ENCODE measurements at places on chromosomes 3 and 15.

- no peak for DNase-seq
Observed at GRCh38 chr3:66053550-66054094, 14.9 kb upstream of the MAGI1 start.

DNA sequence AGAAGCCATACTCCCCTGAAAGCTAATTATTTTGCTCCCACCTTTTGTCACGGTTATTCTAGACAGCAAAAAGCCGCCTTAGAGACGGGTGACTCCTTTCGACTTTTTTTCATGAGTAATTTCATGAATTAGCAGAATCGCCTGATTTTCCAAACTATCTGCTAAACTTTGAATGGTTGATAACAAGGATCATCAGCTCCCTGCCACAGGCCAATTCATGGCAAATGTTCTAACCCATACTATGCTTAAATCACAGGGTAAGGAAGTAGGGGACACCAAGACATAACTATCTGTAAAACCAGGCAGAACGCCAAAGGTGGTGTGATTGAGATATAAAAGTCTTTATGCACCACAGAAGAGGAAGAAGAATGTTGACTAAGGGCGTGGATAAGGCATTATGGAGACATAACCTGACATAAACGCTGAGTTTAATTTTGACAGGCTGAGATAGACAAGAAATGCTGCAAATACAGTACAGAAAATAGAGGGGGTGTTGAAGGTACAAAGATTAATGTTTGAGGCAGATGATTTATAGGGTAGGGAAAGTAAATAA is 891 bp upstream of the DMXL2 start:
- no peak for DNase-seq

- no peak for DNase-seq
Observed at GRCh38 chr3:187983484-187984124, 170.4 kb upstream of the LPP start.

DNA sequence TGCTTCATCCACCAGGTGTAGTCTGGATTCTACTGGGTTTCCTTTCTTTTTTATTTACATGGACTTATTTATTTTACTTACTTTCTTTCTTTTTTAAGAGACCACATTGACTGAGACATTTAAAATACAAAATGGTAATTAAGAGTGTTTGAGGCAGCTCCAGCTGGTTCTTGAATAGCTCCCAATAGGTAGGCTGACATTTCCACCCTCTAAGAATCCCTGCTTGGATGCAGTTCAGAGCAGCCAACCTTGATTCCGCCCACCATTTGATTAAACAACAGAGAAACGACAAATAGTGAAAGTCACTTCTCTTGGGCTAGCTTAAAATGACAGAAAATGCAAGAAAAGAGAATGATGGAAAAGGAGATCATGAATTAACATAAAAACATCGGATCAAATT is 270.5 kb downstream of the TUSC7 start:
- no peak for DNase-seq

GRCh38 chr15:51721199-51721960 is 16.1 kb downstream of the LYSMD2 start:
- DNase-seq, result no peak

DNA sequence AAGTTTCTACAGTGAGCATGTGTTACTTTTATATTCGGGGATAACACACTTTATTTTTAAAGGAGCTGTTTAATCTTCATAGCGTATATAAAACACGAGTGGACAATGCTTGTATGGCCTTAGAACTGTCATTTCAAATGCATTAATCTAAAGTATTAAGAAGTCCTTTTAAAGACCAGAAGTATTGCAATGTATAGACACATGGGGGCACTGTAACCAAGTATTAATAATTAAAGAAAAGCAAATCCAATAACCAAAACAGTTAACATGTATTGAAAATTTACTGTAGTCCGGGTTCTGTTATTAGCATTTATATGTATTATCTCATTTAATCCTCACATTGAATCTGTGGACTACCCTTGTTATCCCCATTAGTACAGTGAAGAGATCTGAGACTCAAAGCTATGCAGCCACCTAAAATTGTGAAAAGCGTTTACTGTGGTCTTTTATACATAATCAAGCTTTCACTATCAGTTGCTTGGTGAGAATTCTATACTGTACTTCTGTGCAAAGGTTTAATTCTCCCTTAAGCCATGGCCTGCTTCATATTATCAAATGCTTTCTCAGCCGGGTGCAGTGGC is 10.1 kb downstream of the ARL14 start:
- DNase-seq, result no peak

DNA sequence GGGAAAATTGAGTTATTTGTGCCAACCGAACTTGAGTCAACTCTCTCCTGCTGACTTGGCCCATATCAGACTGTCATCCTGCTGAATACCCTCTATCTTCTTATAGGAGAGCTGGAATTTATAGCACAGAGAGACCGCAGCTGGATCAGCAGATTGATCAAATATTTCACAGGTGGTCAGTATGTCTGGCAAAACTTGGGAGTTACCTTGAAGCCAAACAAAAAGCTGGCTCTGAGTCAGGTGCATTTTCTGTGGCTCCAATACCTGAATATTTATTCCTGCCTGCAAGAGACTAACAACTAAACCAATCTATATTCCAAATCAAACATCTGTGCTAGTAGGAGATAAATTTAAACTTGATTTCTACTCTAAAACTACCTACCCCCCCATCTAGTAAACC is 752.1 kb upstream of the ALCAM start:
- DNase-seq, result no peak

DNA sequence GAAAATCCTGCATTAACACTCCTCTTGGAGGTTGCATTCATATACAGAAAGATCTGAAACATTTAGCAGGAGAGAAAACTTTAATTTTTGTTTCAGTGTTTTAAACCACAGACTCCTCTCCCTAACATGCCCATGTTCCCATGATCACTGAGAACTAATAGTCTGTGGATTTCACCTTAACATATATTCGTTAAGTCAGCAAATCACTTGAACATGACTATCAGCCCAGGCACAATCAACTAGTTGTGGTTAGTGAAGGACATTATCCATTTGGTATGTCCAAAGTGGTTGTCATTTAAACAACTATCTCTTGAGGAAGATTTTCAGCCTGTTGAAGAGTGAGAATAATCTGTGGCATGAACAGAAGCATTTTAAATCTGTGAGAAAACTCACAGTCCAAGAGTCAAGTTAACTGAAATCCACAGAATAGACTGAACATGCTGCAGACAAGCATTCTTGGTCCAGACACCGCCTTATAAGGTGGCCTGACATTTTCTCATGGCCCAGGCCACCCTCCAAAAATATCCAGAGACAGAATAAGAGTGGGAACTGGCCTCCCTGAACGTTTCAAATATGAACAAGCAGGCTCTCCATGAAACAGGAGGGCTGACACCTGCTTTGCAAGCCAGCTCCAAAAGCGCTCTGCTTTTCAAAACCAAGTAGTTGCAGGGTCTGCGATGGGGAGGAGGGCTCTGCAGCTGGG is 39.9 kb upstream of the ADCY5 start:
- DNase-seq, result no peak

GRCh38 chr3:99159220-99159762 is 257.8 kb upstream of the DCBLD2 start:
- DNase-seq, result no peak

GRCh38 chr3:7700977-7701376 is 800.6 kb upstream of the LMCD1 start:
- DNase-seq, result no peak

GRCh38 chr3:100354850-100355249 is 20.3 kb downstream of the NIT2 start:
- DNase-seq, result no peak

GRCh38 chr3:195866686-195867511 is 41.5 kb downstream of the TNK2 start:
- no peak for DNase-seq

DNA sequence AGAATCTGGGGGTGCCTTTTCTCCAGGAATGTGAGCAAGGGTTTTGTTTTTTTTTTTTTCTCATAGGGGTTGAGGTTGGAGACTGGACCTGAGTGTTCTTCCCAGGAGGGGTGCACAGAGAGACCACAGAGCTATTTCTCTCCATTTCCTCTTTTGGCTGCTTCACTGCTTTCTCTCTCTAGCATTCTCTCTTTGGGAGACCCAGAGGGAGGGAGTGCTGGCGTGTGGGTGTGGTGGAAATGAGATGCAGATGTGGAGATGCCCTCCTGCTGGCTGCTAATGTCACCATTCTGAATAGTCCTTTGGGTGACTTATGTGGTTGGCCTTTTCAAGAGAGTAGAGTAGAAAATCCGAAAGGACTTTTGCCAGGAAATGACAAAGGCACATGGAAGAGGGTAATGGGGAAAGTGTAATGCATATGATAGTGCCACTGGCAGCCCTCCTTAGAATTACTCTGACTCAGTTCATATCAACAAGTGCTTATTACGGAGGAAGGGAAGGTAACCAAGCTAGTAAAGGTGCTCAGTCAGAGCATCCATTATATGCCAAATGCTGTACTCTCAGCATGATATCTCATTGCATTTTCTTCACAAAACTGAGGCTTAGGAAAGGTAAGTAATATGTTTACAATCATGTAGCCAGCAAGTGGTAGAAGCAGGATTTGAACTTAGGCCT is 1.9 kb downstream of the SYN2 start:
- DNase-seq, result no peak

GRCh38 chr15:90838544-90838943 is 29.8 kb upstream of the FURIN start:
- DNase-seq, result no peak

DNA sequence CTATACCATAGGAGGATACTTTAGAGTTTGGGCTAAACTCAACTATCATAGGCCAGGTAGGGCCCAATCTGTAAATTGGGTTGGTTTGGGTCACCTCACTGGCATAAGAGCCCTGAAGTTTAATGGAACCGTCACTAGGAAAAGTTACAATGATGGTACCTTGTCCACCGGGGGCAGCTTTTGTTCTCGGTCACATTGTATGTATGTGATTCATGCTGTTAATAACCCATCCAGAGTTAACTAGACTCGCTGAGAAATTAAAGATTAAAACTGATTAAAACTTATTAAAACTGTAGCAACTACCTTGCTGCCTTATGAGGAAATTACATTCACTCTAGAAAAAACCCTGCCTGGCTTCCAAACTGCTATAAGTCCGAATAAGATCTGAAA is 145.0 kb upstream of the TMCO5A start:
- no peak for DNase-seq

DNA sequence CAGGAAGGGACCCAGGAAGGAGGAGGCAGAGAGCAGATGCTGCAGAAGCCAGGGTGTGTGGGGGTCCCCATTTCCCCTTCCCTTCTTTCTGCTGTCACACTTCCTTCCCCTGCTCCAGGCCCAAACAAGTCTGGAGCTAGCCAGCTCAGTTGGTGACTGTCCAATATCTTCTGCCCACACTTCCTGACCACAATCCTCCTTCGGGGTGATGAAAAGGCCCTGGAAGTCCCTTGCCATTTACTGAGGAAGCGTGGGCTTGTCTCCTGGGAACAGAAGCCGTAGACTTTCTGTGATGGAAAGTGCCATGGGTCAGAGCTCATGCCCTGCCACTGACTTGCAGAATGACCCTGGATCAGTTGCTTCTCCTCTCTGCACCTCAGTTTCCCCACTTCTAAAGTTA is 39.0 kb downstream of the ANAPC13 start:
- no peak for DNase-seq

- DNase-seq, result no peak
Observed at GRCh38 chr3:52650439-52650838, 35.3 kb downstream of the PBRM1 start.

DNA sequence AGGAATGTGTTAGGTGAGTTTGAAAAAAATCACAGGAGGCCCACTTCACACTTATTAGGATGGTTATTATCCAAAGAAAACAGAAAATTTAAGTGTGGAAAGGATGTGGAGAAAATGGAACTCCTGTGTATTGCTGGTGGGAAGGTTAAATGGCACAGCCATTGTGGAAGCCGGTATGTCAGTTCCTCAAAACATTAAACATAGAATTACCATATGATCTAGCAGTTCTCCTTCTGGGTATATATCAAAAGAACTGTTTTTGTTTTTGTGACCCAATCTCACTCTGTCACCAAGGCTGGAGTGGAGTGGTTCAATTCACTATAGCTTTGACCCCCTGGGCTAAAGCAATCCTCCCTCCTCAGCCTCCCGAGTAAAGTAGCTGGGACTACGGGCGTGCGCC is 10.4 kb upstream of the ZFYVE19 start:
- DNase-seq, result no peak

GRCh38 chr3:50269460-50269859 is 513 bp downstream of the SEMA3B start:
- no peak for DNase-seq

DNA sequence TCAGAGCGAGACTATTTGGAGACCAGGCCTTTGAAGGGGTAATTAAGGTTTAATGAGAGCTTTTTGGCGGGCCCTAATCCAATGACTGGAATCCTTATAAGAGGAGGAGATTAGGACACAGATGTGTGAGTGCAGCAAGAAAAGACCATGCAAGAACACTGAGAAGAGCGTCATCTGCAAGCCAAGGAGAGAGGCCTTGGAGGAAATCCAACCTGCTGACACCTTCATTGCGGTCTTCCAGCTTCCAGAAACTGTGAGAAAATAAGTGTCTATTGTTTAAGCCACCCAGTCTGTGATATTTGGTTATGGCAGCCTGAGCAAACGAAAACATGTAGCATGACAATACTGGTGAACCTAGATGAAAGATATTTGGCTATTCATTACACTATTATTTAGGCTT is 23.0 kb upstream of the MUSTN1 start:
- DNase-seq, result no peak

- no peak for DNase-seq
Observed at GRCh38 chr3:141576744-141577052, 89.9 kb downstream of the RASA2 start.

DNA sequence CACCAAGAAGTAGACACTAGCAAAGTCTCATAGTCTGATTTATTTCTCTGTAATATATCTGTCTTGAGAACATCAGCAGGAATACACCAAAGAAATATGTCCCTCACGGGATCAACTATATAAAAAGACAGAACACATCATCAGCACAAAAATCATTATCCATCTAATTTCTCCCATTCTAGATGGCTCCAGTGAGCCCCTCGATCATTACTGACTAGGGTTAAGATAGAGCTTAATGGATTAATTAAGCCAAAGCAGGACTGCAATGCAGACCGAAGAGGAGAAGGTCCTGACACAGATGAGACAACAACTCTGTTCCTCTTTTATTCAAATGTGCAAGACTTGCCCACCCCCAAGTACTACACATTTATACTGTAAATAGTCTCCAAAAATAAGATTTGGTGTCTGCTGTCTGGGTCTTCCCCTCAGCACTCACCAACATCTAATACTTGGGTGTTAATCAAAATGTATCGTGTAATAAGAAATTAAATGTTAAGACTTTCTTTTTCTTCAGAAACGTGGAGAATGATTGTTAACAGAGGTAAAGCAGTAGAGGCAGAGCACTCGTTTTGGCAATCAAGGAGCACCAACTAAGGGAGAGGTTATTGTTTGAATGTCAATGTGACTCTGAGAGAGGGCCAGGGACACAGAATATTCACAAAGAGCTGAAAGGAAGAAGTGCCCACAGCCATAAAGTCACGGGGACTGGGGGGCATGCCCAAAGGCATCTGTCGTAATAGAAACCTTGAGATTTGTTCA is 133.6 kb downstream of the TIGIT start:
- no peak for DNase-seq

DNA sequence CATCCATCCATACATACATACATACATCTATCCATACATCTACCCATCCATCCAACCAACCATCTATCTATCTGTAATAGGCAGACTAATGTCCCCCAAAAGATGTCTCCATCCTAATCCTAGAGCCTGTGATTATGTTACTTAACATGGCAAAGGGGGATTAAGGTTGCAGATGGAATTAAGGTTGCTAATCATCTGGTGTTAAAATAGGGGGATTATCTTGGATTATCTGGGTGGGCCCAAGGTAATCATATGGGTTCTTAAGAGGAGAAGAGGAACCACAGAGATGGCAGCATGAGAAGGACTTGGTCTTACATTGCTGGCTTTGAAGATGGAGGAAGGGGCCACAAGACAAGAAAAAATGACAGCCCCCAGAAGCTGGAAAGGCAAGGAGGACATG is 14.7 kb upstream of the RPL29 start:
- DNase-seq, result no peak
